ENCODE measurements at places on chromosomes 3 and 15. TPM values are rescaled to one million over a fixed set of nuclear protein-coding genes. Genes with fewer than 3 reads are reported as not detected.

GRCh38 chr3:195900436-195901355, 7.7 kb downstream of the TNK2 start:
- no peak for DNase-seq
- peaks cover 7% of the 10 kb centered on the region for H3K27me3 ChIP-seq
- no peaks in the 10 kb centered on the region for H3K36me3 ChIP-seq
- no peak overlapping the region for H3K27ac ChIP-seq
- H3K4me1 ChIP-seq: peaks cover 32% of the 10 kb centered on the region

UQCRC1 gene
- total RNA-seq: 273 TPM

PAQR5 gene
- 7.8 TPM for total RNA-seq

DNA sequence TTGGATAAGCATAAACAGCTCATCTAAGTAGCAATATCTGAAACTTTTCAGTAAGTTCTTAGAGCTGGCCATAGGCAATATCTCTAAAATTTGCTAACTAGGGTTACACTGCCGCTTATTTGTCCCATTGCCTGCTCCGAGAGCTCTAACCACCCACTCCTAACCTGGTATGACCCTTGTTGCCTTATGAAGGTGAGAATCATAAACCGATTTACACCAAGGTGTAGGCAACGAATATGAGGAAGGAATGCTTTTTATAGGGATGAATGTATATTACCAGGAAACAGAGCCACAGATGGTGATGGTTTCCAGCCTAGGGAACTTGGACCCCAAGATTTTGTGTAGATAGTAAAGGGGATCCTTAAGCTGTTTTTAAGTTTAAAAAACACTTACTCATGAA, 440.9 kb downstream of the PDCD6IP start:
- H3K27me3 ChIP-seq: no peaks in the 10 kb centered on the region
- H3K4me3 ChIP-seq: no peak overlapping the region
- H3K4me1 ChIP-seq: no peaks in the 10 kb centered on the region
- no peak overlapping the region for H3K27ac ChIP-seq

TOMM70 gene
- 44.6 TPM for total RNA-seq

GRCh38 chr3:42873221-42873982, 2.3 kb downstream of the CYP8B1 start:
- H3K4me1 ChIP-seq: no peaks in the 10 kb centered on the region
- H3K27ac ChIP-seq: no peak overlapping the region
- no peak for DNase-seq
- no peaks in the 10 kb centered on the region for H3K36me3 ChIP-seq
- no peak overlapping the region for H3K4me3 ChIP-seq
- peaks cover 17% of the 10 kb centered on the region for H3K27me3 ChIP-seq

DNA sequence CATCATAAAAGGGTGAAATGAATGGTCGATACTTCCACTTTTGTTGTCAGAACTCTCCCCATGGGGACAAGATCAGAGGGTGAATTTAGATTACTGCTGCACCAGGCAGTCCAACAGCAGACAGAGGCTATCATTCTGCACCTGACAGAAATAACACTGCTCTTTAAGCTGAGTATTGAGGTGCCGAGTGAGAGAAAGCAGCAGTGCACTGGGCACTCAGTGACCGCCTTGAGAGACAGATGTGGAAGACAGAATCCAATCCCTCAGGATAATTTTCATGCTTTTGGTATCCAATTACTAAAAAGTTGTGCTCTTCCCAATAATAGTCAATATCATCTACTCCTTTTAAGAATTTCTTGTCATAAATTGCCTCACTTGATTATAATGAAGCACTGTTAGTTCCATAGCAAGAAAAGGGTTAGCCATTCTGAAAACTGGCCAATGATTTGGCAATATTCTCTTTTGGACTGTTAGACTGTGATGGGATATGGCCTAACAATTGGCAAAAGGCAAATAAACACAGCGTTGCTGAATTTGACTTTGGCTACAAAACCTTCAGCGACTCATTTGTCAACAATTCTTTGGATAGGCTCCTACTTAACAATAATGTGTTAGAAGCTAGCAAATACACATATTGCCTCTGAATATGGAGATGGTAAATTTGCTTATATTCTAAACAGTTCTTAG, 5.5 kb downstream of the FGF7 start:
- H3K4me3 ChIP-seq: no peak overlapping the region
- H3K4me1 ChIP-seq: no peaks in the 10 kb centered on the region
- H3K36me3 ChIP-seq: no peaks in the 10 kb centered on the region
- no peak overlapping the region for H3K27ac ChIP-seq

ATG3 gene
- 35.3 TPM for total RNA-seq

DNA sequence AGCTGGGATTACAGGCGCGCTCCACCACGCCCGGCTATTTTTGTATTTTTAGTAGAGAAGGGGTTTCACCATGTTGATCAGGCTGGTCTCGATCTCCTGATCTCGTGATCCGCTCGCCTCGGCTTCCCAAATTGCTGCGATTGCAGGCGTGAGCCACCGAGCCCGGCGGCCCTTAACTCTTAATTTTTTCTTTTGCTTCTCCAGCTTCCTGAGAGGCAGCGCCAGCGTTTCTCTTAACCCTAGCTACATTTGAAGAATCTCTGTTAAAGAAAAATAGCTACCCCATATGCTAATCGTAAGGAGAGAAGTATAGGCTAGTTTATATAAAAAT, 465 bp upstream of the GK5 start:
- DNase-seq: no peak
- H3K4me3 ChIP-seq: peak overlapping the region; percentile 94
- H3K4me1 ChIP-seq: peaks cover 14% of the 10 kb centered on the region
- H3K27ac ChIP-seq: peak overlapping the region; percentile 84
- no peaks in the 10 kb centered on the region for H3K36me3 ChIP-seq

- peaks cover 31% of the 10 kb centered on the region for H3K36me3 ChIP-seq
- peak overlapping the region; percentile 58 for H3K4me3 ChIP-seq
These were observed 531.4 kb downstream of the FOXP1 start for GRCh38 chr3:71051893-71052687.

COL6A5 gene
- 0.14 TPM for total RNA-seq

- DNase-seq: peak; percentile 96
- H3K4me3 ChIP-seq: peak within 1 kb of the TSS; percentile 98
- H3K27me3 ChIP-seq: peaks cover 3% of the 10 kb centered on the region
- peaks cover 28% of the 10 kb centered on the region for H3K4me1 ChIP-seq
These were observed at the start of gene EHD4 for GRCh38 chr15:41972253-41973242. Gene EHD4, minus strand, starts transcription at chr15:41972557. Its CDS starts 63 bp downstream, at chr15:41972494.

DNA sequence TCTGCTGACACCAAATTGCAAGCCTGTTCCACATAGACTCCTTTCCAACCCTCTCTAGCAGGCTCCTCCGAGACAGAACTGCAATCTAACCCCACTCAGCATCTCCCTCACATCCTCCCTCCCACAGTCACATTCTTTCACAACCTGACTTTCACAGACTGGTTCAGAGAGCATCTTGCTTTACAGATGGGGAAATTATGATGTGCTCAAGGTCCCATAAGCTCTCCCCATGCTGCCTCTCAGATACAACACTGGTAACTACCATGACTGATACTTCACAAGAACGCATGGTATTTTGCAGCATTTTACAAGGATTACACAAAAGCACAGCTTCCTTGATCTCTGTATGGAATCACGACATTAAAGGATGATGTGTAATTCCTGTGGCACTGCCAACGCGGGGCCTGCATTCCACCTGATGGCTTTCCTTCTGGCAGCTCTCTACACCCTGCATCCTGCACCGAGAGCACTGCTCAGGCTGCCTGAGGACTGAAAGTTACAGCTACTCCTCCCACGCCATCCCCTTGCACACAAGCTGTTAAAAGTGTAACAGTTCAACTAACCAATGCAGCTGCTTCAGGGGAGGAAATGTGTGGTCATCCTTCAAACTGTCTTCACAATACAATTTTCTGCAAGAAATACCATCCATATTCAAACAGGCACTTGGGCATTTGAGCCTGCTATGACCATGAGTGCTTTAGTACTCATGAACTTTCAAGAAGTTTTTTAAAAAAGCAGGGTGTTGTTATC, 27.6 kb downstream of the TBC1D2B start:
- H3K36me3 ChIP-seq: peaks cover 4% of the 10 kb centered on the region
- H3K27ac ChIP-seq: no peak overlapping the region

GRCh38 chr3:190853464-190853863, 9.0 kb downstream of the GMNC start:
- no peaks in the 10 kb centered on the region for H3K4me1 ChIP-seq
- no peak for DNase-seq
- no peak overlapping the region for H3K27ac ChIP-seq
- no peaks in the 10 kb centered on the region for H3K36me3 ChIP-seq

DNA sequence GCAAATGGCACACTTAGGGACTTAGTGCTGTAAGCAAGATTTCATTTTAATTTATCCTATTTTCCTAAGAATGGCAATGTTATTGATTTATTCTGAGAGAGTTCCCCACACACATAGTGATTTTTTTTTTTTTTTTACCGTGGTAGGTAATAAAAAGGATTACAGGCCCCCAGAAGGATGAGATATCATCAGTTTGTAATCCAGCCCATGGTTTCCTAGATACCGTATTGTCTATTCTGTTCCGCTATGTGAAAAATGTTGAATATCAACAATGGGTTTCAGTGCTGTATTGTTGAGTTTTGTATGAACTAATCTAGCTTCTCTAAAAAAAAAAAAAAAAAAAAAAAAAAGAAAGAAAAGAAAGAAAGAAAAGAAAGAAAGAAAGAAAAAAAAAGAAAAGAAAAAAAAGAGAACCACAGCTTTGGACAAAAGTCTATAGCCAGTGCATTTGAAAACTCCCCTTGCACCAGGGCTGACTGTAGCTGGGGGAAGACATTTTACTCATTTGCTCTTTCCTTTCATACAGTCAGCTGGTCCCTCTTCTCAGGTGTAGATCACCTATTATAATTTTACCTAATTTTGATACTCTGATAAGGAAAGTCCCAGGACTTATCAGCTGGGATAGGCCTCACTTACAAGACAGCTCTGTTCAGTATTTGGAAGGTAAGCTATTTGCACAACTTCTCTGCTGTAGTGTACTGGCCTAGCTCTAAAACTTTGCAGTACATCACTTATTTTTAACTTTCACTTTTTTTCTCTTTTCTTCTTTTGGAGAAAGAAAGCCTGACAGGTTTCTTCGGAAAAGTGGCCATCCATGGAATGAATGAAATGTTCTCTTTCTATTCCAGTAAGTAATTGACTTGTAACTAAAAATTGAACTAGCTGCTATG, 101.4 kb upstream of the SOX2 start:
- H3K36me3 ChIP-seq: no peaks in the 10 kb centered on the region
- peak overlapping the region; percentile 41 for H3K4me3 ChIP-seq
- DNase-seq: no peak
- H3K27ac ChIP-seq: no peak overlapping the region
- H3K27me3 ChIP-seq: peaks cover 3% of the 10 kb centered on the region
- H3K4me1 ChIP-seq: peaks cover 6% of the 10 kb centered on the region

XCR1 gene
- total RNA-seq: 13.9 TPM

CFAP100 gene
- 4.3 TPM for total RNA-seq

CCDC80 gene
- total RNA-seq: 174 TPM

SV2B gene
- 1.7 TPM for total RNA-seq

DNA sequence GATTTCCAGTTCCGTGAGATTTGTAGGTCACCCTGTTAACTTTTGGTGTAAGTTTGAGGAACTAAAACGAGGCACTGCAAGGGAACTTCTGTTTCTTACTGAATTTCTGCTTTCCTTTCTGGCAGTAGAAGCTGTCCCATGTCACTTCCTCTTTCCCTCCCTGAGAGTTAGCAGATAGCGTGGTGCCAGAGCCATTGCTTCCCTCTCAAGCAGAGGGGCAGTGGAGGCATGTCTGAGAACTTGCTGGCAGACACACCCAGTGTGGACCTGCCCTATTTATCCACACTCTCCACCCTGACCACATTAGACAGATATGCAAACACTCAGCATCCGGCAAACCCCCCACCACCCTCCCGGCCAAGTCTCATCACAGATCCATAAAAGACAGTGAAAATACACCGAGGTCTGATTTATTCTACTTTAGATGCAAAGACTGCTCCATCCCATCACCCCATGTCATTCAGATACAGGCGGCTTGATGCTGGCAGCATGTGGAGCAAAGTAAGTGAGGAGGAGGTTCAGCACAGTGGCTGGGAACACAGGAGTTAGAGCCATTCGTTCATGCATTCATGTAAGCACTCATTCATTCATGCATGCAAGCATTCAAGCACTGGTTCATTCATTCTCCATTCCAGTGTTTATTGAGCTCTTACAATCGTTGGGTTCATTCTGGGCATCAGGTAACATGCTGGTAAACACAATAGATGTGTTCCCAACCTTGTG, 324.7 kb downstream of the SHQ1 start:
- peaks cover 4% of the 10 kb centered on the region for H3K27me3 ChIP-seq
- no peak for DNase-seq
- H3K36me3 ChIP-seq: no peaks in the 10 kb centered on the region

DNA sequence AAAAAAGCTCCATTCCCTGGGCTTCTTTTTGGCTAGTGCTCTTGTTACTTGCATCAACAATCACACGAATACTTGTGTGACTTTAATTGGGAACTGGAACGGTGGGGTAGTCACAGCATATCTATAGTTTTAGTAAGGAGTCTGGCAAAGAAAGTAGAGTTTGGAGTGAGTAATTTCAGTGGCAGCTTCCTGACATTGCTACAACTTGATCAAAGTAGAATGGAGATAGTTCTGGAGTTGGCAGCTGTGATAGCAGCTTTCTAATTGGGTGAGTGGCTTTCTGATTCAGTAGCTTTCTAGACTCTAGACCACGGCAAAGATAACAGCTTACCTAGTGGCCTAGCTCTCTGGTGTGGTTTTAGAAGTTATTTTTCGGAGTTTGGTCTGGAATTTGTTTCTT, 475.0 kb downstream of the TUSC7 start:
- H3K4me1 ChIP-seq: no peaks in the 10 kb centered on the region
- no peak overlapping the region for H3K27ac ChIP-seq
- DNase-seq: no peak
- H3K27me3 ChIP-seq: no peaks in the 10 kb centered on the region
- no peak overlapping the region for H3K4me3 ChIP-seq

DNA sequence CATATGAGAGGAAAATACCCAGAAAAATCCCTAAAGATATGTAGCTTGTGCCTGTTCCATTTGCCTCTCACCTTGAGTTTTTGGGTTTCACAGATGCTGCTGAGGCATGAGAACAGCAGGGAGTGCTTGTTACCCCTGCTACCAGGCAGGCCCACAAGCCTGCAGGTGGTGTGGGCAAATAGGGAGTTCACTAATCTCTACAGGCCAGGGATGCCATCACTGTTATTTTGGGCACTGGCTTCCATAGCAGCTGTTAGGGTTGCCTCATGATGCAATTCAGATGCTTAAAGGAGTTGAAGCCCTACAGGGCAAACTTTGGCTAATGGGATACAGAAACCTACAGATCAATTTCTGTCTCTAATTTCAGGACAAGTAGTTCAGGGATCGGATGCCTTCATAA, 873.5 kb downstream of the OTOL1 start:
- DNase-seq: no peak
- H3K4me3 ChIP-seq: no peak overlapping the region
- H3K36me3 ChIP-seq: no peaks in the 10 kb centered on the region
- H3K4me1 ChIP-seq: peaks cover 15% of the 10 kb centered on the region
- no peaks in the 10 kb centered on the region for H3K27me3 ChIP-seq

LEKR1 gene
- 4.2 TPM for total RNA-seq

All from type B pancreatic cell (in vitro differentiated cells).